ENCODE measurements at places on chromosomes 1 and 21. TPM values are rescaled to one million over a fixed set of nuclear protein-coding genes. Genes with fewer than 3 reads are reported as not detected.

HCRTR1 gene
- total RNA-seq: not detected

RGSL1 gene
- total RNA-seq: not detected

CD5L gene
- total RNA-seq: not detected

RIPK4 gene
- under 0.01 TPM for total RNA-seq

GRCh38 chr1:208223136-208223535 lies 21.0 kb downstream of the PLXNA2 start:
- DNase-seq: no peak

DNA sequence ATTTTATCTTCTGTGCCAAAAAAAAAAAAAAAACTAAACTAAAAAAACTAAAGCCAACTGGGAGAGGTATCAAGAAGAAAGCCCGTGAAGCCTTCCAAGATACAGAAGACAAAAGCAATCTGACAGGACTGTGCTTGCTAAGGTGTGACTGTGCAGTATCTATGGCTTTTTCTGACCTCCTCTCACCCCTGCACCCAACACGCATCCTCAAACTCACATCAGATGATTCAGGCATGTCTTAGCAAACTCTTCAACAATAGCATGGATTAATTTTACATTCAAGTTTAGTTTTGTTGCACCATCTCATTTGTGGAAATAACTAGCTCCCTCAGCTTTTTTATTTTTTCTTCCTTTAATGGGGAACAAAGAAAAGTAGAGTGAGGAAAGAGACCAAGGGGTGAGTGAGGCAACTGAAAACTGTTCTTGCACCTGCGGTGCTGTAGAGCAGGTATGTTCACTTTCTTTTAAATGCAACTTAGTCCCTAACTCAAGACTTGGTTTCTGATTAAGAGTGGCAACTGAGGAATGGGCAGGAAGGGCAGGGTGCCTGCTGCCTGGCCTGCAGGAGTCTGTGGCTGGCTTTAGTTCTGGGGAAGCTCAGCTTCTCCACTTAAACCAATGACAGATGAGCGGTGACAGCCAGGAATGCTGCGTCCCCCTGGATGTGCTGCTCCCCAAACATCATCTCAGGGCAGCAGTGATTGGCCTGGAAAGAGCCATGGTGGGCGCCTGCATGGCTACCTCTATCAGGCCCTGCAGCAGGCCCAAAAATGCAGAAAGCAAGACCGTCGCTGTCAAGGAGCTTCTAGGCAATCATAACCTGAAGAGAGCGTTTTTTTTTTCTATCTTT lies 71.3 kb upstream of the LRRC8B start:
- DNase-seq: no peak

GRCh38 chr1:11027316-11027715 lies 14.9 kb downstream of the TARDBP start:
- no peak for DNase-seq
